ENCODE measurements at places on chromosomes 2 and 18.

- no peak overlapping the region for H3K27ac ChIP-seq
- no peaks in the 10 kb centered on the region for H3K27me3 ChIP-seq
- no peak overlapping the region for H3K4me3 ChIP-seq
- no peaks in the 10 kb centered on the region for H3K36me3 ChIP-seq
Measured at GRCh38 chr2:25473758-25474340, 132.1 kb upstream of the DNMT3A start.

DNA sequence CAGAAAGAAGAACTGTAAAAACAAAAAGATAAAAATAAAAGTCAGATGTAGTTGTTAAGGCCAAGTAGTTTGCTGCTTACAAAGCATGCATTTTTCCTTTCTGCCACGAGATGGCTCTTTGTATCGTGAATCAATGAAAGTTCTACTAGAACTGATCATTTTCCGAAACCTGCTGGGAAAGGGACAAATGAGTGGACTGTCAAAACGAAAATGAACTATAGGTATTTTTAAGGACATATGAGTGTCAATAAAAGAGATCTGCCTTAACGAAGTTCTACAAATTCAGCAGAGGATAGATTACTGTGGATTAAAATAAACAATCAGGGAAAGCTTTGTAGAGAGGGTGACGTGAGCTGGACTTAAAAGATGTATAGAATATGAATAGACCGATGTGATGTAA lies 15.0 kb upstream of the ELOA2 start:
- H3K4me3 ChIP-seq, result no peak overlapping the region
- no peaks in the 10 kb centered on the region for H3K27me3 ChIP-seq
- H3K36me3 ChIP-seq, result no peaks in the 10 kb centered on the region

GRCh38 chr2:239644011-239644410 lies 243.2 kb upstream of the HDAC4 start:
- H3K4me3 ChIP-seq, result no peak overlapping the region
- H3K27ac ChIP-seq, result no peak overlapping the region
- H3K27me3 ChIP-seq, result peaks cover 15% of the 10 kb centered on the region
- H3K4me1 ChIP-seq, result no peaks in the 10 kb centered on the region

DNA sequence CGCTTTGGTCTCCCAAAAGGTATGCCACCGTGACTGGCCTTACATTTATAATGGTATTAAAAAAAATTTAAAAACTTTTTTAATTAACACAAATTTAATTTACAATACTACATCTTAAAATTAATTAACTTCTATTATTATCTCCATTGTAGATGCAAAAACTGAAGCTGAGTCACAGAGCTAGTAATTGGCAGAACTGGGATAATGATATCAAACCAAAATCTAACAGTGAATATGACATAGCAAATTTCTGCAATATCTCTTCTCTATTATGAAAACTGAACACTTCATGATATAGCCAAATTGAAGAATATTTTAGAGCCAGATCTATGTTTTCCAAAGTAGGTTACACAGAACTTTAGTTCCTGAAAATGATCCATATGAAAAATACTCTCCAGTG lies 66.4 kb upstream of the CHAC2 start:
- no peak overlapping the region for H3K27ac ChIP-seq
- H3K4me3 ChIP-seq, result no peak overlapping the region
- no peaks in the 10 kb centered on the region for H3K36me3 ChIP-seq

- no peak overlapping the region for H3K27ac ChIP-seq
- no peaks in the 10 kb centered on the region for H3K27me3 ChIP-seq
- DNase-seq, result no peak
- no peaks in the 10 kb centered on the region for H3K36me3 ChIP-seq
- H3K4me1 ChIP-seq, result no peaks in the 10 kb centered on the region
Measured at GRCh38 chr2:41701231-41701630, 346.6 kb upstream of the PKDCC start.

- H3K4me3 ChIP-seq, result no peak overlapping the region
- no peaks in the 10 kb centered on the region for H3K27me3 ChIP-seq
- H3K36me3 ChIP-seq, result no peaks in the 10 kb centered on the region
- no peak for DNase-seq
- H3K27ac ChIP-seq, result no peak overlapping the region
Measured at GRCh38 chr18:36899289-36899688, 70.4 kb downstream of the KIAA1328 start.

- no peak overlapping the region for H3K4me3 ChIP-seq
- H3K27me3 ChIP-seq, result peaks cover 22% of the 10 kb centered on the region
- H3K27ac ChIP-seq, result no peak overlapping the region
- DNase-seq, result no peak
- no peaks in the 10 kb centered on the region for H3K36me3 ChIP-seq
- peaks cover 23% of the 10 kb centered on the region for H3K4me1 ChIP-seq
Measured at GRCh38 chr2:73383036-73383435, 2.6 kb upstream of the ALMS1 start.

DNA sequence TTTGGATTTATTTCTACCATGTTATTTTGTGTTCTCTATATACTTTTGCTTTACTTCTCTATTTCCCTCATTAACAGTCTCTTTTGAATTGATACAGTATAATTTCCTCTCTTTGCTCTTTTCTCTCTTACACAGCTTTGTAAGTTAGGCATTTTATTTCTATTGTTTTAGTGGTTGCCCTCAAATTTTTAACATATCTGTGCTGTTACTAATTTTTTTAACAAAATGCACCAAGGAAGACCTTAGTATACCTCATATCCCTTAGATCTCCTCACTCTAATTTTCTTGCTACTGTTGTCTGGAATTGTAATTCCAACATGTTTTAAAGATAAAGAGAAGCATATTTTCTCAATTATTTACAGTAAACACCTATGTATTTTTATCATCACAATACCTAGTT lies 416.8 kb upstream of the SLC14A2 start:
- H3K27ac ChIP-seq, result no peak overlapping the region
- H3K4me3 ChIP-seq, result no peak overlapping the region
- H3K27me3 ChIP-seq, result no peaks in the 10 kb centered on the region
- H3K36me3 ChIP-seq, result no peaks in the 10 kb centered on the region

DNA sequence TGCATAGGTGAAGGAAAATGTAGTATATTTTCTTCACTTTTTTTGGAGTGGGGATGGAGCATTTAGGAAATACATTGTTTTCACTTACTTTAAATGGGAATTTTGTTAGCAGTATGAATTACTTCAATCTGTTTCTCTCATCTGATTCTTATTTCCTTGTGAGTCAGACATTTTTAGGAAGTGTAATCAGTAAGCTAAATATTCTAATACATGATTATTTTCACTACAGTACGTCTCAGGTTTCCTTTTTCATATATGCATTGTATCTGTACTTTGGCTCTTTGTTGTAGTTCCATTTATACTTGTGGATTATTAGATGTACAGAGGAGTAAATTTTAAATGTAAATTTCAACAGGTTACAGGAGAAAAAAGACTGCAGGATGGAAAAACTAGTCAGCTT lies 27.9 kb downstream of the GPD2 start:
- DNase-seq, result no peak
- H3K27ac ChIP-seq, result peak overlapping the region; percentile 75
- no peak overlapping the region for H3K4me3 ChIP-seq

DNA sequence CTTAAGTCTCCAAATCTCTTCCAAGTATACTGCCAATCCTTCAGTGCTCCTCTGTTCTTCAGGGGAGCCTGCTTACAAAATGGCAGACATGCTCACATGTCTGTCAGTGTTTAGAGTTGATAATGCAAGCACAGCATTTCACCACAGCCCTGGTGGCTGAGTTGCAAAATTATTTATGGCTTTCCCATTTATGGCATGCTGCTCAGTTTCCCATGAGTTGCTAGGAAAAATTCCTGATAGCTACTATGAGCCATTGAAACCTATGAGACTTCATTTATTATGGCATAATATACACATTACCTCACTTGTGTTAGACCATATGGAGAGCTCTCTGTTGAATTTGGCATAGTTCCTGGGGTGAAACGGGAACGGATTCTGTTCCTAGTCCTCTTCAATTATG lies 448.7 kb upstream of the TCF4 start:
- no peak for DNase-seq
- no peaks in the 10 kb centered on the region for H3K27me3 ChIP-seq
- no peak overlapping the region for H3K27ac ChIP-seq
- H3K4me1 ChIP-seq, result no peaks in the 10 kb centered on the region
- no peak overlapping the region for H3K4me3 ChIP-seq

DNA sequence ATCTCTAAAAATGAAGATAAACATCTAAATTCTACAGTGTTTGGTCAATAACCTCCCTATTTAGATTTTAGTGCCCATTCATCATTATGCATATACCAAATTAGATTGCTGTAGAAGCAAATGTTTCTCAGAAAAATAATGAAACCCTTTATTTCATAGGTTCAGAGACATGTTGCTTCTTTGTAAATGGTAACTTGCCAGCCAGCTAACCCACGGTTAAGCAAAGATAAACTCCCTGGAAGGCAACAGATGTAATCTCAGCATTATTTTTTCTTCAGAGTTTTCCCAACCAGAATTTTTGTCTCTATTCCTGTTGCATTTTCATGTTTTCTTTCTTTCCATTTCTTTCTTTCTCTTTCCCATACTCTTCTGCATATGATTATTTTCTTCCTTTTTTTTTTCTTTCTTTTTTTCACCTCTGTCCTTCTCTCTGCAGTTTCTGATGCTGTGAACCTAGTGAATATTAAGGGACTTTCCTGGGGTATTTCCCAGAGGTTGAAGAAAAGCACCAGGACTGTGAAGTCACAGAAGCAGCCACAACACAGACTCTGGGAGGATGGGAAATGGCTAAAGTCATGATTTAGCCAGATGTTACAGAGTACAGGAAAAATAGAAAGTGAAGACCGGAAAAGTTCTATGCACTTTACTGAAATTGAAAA lies 50.0 kb upstream of the DSG1 start:
- H3K4me1 ChIP-seq, result no peaks in the 10 kb centered on the region
- no peak overlapping the region for H3K27ac ChIP-seq
- no peak for DNase-seq
- no peak overlapping the region for H3K4me3 ChIP-seq

- no peak overlapping the region for H3K27ac ChIP-seq
- no peak overlapping the region for H3K4me3 ChIP-seq
- no peaks in the 10 kb centered on the region for H3K27me3 ChIP-seq
- H3K36me3 ChIP-seq, result no peaks in the 10 kb centered on the region
- DNase-seq, result no peak
Measured at GRCh38 chr2:192696857-192697256, 502.1 kb upstream of the TMEFF2 start.

DNA sequence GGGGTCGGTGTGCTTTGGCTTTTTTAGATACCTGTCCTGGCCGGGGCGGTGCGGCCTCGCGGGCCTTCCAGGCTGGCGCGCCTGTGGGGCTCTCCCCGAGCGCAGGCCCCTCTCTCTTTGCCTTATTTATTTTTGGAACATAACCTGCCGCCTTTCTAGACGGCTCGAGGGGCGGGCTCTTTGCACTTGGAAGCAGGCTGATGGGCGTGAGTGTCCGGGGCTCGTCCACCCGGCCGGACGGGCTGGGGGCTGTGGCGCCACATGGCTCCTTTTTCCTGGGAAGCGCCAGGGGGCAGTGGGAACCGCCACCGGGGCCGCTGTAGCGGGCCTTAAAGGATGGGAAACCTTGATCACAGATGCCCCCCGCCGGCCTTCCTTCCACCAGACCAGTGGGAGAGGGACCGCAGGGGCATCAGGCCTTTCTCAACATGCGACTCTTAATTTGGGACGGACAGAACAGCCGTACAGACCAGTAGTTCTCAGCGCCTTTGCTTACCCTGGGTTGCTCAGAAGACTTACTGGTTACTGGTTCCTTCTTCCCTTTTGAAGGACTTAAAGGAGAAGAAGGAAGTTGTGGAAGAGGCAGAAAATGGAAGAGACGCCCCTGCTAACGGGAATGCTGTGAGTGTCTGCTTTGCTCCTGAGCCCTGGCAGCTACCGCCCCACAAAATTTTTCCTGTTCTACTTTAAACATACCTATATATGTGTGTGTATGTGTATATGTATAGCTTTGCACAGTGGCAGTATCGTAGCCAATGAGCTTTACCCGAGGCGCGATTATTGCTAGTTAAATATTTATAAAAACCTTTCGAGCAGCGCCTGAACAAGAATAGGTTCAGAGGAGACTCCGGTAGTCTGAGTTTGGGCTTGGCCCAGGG lies 2.7 kb downstream of the PTMA start:
- no peak for DNase-seq
- H3K27ac ChIP-seq, result peak overlapping the region; percentile 98
- H3K4me1 ChIP-seq, result peaks cover 34% of the 10 kb centered on the region
- no peaks in the 10 kb centered on the region for H3K27me3 ChIP-seq
- peak overlapping the region; percentile 59 for H3K4me3 ChIP-seq

- H3K4me1 ChIP-seq, result no peaks in the 10 kb centered on the region
- H3K36me3 ChIP-seq, result no peaks in the 10 kb centered on the region
- no peak overlapping the region for H3K4me3 ChIP-seq
- no peak for DNase-seq
- H3K27ac ChIP-seq, result no peak overlapping the region
Measured at GRCh38 chr2:71671203-71671854, 218.0 kb downstream of the DYSF start.

DNA sequence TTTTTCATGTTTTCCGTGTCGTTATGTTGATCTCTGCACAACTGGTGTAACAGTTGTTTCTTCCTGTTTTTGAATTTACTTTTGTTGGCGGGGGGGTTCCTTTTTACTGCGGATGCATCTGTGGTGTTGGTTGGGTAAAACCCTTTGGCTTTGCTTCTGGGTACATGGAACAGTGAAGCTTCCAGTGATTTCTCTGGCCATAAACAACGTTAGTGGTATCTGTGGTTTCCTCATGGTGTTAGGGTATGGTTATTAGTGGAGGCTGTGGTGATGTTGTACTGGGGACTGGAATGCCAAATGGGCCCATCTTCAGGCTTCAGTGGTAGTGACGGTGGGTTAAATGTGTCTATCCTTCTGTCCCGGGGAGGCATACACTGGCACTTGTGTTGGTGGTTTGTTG lies 285.4 kb upstream of the ZNF804A start:
- H3K27me3 ChIP-seq, result no peaks in the 10 kb centered on the region
- no peak for DNase-seq
- no peaks in the 10 kb centered on the region for H3K36me3 ChIP-seq
- H3K27ac ChIP-seq, result no peak overlapping the region
- H3K4me1 ChIP-seq, result no peaks in the 10 kb centered on the region
- no peak overlapping the region for H3K4me3 ChIP-seq

DNA sequence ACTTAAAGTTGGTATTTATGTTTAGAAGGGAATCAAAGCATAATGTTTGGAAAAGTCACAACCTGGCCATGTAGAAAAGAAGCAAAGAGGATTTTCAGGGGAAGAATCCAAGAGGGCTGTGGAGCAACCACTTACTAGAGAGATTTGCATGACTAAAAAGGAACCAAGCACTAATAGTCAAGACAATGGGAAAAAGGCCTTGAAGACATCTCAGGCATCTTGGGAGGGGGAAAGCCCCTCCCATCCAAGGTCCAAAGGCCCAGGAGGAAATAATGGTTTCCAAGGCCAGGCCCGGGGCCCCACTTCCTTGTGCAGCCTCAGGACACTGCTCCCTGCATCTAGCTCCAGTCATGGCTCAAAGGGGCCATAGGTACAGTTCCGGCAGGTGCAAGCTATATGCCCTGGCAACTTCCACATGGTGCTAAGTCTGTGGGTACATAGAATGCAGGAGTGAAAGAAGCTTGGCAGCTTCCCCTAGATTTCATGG lies 128.1 kb downstream of the EIPR1 start:
- no peak overlapping the region for H3K4me3 ChIP-seq
- no peaks in the 10 kb centered on the region for H3K27me3 ChIP-seq
- no peak for DNase-seq
- no peak overlapping the region for H3K27ac ChIP-seq
- peaks cover 66% of the 10 kb centered on the region for H3K36me3 ChIP-seq
- no peaks in the 10 kb centered on the region for H3K4me1 ChIP-seq

- no peaks in the 10 kb centered on the region for H3K4me1 ChIP-seq
- H3K36me3 ChIP-seq, result no peaks in the 10 kb centered on the region
- no peak overlapping the region for H3K4me3 ChIP-seq
- DNase-seq, result no peak
- peak overlapping the region; percentile 29 for H3K27ac ChIP-seq
- H3K27me3 ChIP-seq, result no peaks in the 10 kb centered on the region
Measured at GRCh38 chr2:157404363-157404762, 39.5 kb downstream of the CYTIP start.
